ENCODE measurements at places on chromosomes 4 and X. TPM values are rescaled to one million over a fixed set of nuclear protein-coding genes. Genes with fewer than 3 reads are reported as not detected.

DNA sequence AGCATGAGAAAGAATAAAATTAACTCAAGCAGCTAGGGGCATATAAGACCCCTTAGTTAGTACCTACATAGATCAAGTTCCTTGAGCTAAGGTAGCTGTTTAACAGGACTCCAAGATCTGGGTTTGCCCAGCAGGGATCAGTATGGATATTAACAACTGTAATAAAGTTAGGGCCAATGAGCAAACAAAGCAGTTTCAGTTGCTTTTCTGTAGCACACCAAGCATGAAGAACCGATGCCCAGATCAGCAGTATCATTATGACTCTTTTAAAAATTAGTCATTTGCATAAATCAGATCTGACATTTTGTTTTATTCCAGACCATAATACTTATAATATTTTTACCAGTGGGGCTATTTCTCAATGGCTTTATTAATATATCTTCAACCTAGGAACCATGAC, 80.9 kb downstream of the C4orf33 start:
- DNase-seq: no peak

DNA sequence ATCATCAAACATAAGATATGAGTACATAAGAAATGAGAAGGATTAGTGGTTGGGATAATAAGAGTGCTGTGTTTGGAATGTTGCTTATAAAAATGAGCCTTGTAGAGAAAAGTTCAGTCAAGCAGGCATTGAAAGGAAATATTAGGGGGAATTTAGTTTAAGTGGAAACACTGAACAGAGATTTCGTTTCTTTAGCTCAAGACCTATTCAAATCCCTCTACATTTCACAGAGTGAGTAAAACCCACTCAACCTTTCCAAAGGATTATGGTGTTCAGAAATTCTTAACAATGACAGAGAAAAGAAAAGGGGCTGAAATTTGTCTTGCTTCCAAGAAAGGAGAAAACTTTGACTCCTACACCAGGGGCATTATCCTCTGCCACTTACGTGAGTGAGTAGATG, 1072.4 kb upstream of the LCORL start:
- no peak for DNase-seq

GRCh38 chrX:102599951-102600579, 750 bp downstream of the ARMCX5 start:
- peak; percentile 1 for DNase-seq

GRCh38 chr4:108492816-108493595, 127.4 kb upstream of the RPL34 start:
- peak; percentile 59 for DNase-seq

DNA sequence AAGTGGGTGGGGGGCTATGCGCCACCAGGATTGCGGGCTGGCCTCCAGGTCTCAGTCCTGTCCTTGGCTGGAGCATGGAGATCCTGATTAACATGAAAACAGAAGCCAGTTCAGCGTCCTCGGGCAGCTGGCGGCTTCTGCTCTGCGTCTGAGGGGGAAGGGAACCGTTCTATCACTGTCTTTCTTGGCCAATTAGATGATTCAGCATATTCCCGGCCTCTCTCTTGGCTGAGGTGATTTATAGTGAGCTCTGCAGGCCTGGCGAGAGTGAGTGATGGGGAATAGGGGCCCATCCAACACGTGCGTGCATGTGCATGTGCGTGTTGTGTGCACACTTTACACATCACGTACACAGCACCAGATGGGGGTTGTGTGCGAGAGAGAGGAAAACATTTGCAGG, 145.8 kb upstream of the ATP6AP2 start:
- DNase-seq: no peak

- DNase-seq: no peak
Observed at GRCh38 chr4:29066861-29067260, 1653.3 kb upstream of the PCDH7 start.

- no peak for DNase-seq
Observed at GRCh38 chrX:109707720-109708119, 25.3 kb downstream of the ACSL4 start.

Gene HCFC1
- total RNA-seq: 23.3 TPM

Gene SUPT20HL2
- not detected for total RNA-seq

Gene DKC1
- 54.4 TPM for total RNA-seq

All from SK-MEL-5 (cell line).